ENCODE measurements at places on chromosomes 13 and 19.
A peak's percentile ranks its signal among the peaks of the same experiment; 100 is the strongest.

DNA sequence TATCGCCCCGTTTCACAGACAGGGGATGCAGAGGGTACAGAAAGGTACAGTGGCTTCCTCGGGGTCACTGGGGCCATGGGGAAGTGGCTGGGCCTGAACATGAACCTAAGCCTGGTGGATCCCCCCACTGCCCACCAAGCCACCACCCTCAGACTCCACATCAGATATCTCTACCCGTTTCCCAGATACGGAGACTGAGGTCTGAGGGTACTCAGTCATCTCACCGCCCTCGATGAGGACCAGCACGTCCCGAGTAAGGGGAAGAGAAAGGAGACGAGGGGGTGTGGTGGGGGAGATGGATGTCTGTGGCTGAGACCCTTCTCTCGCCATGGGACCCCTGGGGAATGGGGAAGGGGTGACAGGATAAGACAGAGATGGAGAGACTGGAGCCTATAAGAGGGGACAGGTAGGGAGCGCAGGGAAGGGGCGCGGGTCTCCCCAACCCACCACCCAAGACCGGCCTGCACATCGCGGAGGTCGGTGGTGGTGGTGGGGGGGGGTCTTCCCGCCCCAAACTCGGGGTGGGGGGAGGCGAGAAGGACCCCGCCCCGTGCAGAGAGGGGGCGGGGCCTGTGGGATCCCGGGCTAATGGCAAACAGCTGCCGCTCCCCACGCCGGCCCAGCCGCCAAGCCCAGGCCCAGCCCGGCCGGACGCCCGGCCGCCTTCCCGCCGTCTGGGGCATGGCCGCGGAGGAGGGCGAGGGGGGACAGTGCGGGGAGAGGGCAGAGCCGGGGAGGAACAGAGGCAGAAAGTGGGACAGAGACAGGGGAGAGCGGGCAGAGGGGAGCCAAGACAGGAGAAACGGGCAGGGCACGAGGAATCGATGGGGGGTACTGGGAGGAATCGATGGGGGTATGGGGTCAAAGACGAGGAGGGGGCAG lies 698 bp downstream of the KANK2 start:
- DNase-seq: no peak

DNA sequence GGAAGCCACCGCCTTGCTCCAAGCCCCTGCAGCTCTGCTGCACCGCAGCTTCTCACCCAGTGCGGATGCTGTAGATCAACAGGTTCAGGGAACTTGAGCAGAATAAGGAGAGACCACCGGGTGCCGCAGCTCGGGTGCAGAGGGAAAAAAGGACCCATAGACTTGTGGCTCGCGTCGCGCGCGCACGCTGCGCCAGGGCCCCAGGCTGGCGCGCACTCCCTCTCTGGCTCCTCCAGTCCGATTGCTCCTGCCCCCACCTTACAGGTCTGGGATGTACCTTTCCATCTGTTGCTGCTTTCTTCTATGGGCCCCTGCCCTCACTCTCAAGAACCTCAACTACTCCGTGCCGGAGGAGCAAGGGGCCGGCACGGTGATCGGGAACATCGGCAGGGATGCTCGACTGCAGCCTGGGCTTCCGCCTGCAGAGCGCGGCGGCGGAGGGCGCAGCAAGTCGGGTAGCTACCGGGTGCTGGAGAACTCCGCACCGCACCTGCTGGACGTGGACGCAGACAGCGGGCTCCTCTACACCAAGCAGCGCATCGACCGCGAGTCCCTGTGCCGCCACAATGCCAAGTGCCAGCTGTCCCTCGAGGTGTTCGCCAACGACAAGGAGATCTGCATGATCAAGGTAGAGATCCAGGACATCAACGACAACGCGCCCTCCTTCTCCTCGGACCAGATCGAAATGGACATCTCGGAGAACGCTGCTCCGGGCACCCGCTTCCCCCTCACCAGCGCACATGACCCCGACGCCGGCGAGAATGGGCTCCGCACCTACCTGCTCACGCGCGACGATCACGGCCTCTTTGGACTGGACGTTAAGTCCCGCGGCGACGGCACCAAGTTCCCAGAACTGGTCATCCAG lies 964 bp downstream of the PCDH17 start:
- no peak for DNase-seq

DNA sequence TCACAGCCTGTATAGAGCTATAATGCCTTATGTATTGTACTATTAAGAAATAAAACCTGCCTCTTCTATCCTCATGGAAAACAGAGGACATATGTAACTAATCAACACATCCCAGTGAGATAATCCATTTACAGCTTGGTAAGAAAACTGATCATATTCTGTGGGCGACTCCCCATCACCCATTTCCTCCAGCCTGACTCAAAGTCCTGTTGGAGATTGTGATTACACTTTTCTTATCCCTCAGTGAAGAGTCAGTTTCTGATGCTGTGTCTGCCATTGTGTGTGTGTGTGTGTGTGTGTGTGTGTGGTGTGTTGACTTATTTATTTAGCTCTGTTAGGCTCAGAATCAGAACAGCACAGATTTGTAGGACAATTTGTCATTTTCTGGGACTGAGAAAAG lies 212.8 kb downstream of the FGF9 start:
- no peak for DNase-seq

DNA sequence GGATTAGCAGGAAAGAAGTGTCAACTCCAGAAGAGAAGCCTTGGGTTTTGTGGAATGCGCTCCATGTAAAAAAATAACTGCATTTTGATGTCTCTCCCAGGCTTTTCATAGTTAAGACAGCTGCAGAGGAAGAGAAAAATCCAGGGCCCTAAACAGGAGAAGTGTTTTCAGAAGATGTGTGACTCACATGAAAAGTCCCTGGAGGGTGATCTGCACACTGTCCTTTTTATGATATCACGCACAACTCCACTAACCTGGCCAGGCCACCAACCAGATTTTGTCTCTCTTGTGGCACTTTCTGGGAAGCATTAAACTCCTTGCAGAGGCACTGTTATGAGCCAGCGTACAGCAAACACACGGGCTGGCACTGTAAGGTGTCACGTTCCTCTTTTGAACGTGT lies 267.3 kb downstream of the FGF9 start:
- no peak for DNase-seq

- peak; percentile 86 for DNase-seq
These were observed 24.1 kb upstream of the ASPDH start for GRCh38 chr19:50537769-50538230.

GRCh38 chr19:15628236-15629002 lies 12.3 kb upstream of the CYP4F3 start:
- DNase-seq: no peak

DNA sequence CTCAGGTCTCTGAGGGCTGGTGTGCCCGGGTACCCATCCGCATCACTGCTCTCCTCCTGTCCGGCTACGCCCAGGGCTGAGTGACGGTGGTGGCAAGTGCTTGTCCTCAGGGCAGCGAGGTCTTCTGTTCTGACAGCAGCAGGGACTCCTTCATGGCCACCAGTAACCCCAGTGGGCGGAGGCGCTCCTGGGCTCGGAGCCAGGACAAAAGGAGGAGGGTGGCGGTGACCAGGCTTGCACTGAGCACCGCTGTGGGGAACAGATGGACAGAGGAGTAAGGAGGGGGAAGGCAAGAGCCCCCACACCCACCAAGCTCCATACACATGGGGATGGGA lies 5.8 kb downstream of the CD320 start:
- DNase-seq: no peak

- DNase-seq: no peak
These were observed 2.7 kb downstream of the KLF5 start for GRCh38 chr13:73061473-73061872.

DNA sequence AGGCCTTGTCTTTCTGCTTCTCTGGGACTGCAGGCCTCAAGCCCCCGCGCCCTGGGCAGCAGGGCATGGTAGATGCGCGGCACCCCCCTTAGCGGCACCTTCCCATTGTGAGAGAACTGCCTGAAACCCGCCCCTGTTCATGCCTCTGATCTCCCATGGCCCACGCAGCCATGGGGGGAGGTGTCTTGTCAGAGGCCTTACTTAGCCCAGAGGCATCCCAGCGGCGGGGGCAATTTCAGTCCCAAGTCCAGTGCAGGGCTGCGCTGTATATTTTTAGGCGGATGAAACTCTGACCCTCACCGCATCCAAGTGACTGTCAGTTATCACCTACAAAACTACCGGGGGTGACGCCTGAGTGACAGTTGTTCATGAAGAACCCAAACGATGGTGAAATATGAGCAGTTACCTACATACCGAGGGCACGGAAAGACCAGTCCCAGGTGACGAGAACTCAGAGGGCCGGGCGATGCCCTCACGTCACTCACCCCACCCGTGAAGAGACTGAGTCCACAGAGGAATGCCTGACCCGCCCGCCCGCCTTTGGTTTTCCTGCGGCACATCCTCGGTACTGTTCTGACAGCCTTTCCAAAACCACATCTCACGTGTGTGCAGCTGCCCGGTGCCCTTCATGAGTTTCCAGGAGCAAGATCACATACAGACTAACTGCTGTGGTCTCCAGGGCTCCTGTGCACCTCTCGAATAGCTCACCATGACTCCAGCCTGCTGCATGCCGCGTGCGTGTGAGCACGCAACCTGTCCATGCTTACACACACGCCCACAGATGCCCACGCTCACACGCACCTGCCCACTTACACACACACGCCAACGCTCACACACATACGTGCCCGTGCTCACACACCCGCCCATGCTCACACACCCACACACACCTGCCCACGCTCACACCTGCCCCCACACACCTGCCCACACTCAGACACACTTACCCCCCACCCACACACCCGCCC lies 14.4 kb downstream of the IL17D start:
- no peak for DNase-seq

GRCh38 chr13:40383885-40384284 lies 282.6 kb downstream of the FOXO1 start:
- no peak for DNase-seq

- DNase-seq: no peak
These were observed 30.5 kb upstream of the ADGRE1 start for GRCh38 chr19:6856749-6857372.

All from kidney glomerular epithelial cell (primary cell).